ENCODE measurements at places on chromosomes 2 and 18. TPM values are rescaled to one million over a fixed set of nuclear protein-coding genes. Genes with fewer than 3 reads are reported as not detected.

- DNase-seq = no peak
Observed at GRCh38 chr2:240298117-240298790, 137.2 kb upstream of the GPC1 start.

- DNase-seq = peak; percentile 22
Observed at GRCh38 chr2:135997380-135997779, 12.0 kb upstream of the DARS1 start.

DNA sequence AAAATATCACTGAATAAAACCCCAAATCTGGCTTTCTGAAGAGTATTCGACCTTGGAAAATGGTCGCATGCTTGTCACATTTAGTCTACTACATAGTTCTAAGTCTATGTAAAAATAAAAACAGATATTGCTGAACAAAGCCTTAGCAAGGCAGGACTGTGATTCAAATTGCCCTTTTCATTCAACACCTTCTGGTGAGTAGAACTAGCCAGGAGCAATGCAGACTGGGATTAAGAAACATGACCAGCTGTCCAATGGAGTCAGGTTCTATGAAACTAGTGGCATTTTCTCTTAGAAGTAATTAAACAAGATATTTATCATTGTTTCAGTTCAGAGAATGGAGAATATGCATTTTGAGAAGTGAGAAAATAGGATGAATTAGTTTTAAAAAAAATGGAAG, 1260.5 kb upstream of the ACVR2A start:
- no peak for DNase-seq

DNA sequence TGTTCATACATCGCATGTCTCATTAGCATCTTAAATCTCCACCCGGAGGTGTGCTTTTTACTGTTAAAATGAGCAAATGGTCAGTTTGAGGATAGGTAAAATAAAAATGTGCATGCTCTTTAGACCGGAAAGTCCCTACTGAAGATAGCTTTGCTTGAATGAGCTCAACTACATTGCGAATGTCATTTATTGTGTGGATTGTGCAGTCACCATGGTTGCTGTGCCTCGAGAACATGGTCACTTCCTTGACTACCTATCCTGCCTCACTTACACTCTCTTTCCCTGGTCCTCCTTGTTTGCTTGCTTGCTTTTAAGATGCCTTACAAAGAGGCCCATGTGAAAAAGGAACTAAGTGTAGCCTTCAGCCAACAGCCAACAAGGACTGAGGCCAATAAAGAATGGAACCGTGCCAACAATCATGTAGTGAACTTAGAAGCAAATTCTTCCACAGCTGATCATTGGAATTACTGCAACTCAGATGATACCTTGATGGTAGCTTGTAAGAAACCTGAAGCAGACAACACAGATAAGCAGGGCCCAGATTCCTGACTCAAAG, 72.2 kb upstream of the BARD1 start:
- no peak for DNase-seq

GRCh38 chr2:69848186-69848790, 18.8 kb downstream of the GMCL1 start:
- no peak for DNase-seq

Gene KCNIP3
- 1.4 TPM for total RNA-seq

Gene IL1R1
- 0.68 TPM for total RNA-seq

Gene SERPINB4
- not detected for total RNA-seq
